ENCODE measurements at places on chromosomes 4 and X.

DNA sequence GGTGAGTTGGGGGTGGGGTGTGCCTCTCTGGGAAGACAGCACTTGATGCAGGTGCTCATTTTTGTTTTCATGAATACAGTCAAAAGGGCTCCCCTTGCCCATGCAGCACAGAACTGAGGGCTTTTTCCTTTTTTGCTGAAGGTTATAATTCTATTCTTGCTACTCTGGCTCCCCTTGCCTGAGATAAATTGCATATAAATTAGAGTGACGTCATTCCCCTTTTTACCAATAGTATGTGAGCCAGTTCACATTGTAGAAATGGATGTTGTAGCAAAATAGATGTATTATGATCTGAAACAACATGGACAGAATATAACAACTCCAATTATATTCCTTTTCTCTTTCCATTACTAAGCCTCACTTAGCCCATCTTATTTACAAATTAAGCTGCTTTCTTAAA lies 28.4 kb downstream of the CXorf58 start:
- no peak for DNase-seq

DNA sequence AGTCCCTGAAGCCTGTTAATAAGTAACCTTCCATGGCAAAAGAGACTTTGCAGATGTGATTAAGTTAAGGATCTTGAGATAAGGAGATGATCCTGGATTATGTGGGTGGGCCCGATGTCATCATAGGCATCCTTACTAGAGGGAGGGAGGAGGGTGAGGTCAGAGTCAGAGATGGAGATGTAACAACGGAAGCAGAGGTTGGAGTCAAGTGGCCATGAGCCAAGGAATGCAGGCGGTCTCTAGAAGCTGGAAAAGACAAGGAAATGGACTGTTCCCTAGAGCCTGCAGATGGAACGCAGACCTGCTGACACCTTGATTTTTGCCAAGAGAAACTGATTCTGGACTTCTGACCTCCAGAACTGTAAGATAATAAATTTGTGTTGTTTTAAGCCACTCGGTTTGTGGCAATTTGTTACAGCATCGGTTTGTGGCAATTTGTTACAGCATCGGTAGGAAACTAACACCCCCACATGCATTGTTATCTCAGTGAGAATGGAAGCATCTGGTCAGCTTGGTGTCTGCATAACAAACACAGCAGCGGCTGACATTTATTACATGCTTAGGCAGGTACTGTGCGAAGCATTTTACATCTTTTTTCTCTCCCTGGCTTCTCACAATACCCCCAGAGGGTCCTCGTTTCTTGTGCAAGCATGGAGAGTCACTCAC lies 55.6 kb downstream of the CLDN34 start:
- no peak for DNase-seq

GRCh38 chr4:154014407-154015321 lies 225.8 kb upstream of the SFRP2 start:
- no peak for DNase-seq

GRCh38 chr4:63831590-63832155 lies 577.6 kb downstream of the TECRL start:
- no peak for DNase-seq

- peak; percentile 74 for DNase-seq
Measured at GRCh38 chr4:139453041-139453370, 915 bp upstream of the RAB33B start.
